IPS DF 6.9 (cell line): ENCODE measurements at places on chromosomes 12 and 14.

- no peak for DNase-seq
These were observed 55.2 kb downstream of the RASSF3 start for GRCh38 chr12:64665514-64665913.

DNA sequence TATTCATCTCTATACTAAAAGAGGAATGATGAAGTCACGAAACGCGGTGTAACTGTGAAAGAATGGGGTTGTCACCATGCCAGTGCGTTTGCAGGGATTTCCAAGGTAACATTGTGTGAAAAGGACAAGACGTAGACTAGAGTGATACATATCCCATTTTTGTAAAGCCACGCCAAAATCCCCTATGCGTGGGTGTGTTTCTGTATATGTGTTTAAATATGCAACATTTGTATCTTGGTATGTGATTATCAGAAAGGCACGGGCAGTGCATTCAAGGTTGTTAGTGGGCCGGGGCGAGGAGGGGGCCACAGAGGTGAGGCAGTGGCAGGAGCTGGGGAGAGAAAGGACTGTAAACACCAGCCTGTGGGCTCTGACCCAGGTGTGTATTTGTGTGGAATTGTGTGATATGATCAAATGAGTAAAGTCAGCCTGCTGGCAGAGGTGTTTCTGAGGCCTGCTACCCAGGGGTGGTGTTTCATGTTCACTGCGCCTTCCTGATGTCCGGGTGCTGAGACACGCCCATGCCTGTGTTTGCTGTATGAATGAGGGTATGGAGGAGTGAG, 137.8 kb downstream of the ADGRD1 start:
- DNase-seq = no peak

- DNase-seq = no peak
These were observed 13.2 kb upstream of the BMAL2 start for GRCh38 chr12:27319409-27319808.

GRCh38 chr12:44571006-44571550, 305.0 kb downstream of the NELL2 start:
- no peak for DNase-seq

DNA sequence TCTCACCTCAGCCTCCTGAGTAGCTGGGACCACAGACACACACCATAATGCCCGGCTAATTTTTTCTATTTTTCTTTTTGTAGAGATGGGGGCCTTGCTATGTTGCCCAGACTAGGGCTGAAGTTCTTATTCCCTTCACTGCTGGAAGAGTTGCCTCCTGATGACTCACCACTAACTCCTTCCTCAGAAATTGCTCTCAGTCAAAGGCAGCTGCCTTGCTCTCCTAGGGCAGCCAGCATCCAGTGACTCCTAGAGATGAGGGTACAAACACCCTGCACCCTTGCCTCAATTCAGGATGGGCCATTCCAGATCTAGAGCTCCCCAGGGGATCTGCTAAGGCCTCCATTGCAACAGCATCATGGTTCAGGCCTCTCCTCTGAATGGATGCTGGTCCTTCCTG, 54.0 kb upstream of the RASSF8 start:
- no peak for DNase-seq

- DNase-seq = no peak
These were observed 99.7 kb downstream of the WSCD2 start for GRCh38 chr12:108228746-108229145.
